ENCODE measurements at places on chromosomes 5 and 9.

DNA sequence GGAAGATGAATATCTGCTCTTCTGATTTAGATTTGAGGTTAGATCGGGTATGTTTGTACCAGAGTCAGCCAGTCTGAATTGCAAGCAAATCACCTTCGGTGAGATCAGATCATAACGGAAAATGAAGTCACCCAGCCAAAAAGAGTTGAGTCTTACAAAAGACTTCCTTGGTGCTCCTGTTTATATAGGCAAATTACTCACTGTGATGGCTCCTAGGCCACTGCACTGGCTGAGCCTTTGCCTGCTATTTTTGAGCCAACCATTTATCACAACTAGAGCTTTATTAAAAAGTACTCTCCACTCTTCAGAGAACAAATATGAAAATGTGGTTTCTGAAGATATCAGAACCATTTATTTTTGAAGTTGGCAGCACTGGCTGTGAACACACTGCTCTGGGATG lies 277.7 kb upstream of the PCSK5 start:
- no peak for DNase-seq

DNA sequence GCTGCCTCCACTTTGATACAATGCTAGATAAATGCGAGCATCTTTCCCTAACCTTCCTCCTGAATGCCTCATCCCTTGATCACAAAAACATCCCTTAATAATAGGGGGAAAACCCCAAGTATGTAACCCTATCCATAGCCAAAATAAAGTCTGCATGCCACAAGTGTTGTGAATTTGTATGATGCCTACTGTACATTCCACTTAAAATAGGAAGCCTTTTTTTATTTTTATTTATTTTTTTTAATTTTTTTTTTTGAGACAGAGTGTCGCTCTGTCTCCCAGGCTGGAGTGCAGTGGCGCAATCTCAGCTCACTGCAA lies 207.0 kb downstream of the AOPEP start:
- DNase-seq: no peak

GRCh38 chr9:33921967-33922895 lies 105.3 kb downstream of the UBE2R2 start:
- no peak for DNase-seq

DNA sequence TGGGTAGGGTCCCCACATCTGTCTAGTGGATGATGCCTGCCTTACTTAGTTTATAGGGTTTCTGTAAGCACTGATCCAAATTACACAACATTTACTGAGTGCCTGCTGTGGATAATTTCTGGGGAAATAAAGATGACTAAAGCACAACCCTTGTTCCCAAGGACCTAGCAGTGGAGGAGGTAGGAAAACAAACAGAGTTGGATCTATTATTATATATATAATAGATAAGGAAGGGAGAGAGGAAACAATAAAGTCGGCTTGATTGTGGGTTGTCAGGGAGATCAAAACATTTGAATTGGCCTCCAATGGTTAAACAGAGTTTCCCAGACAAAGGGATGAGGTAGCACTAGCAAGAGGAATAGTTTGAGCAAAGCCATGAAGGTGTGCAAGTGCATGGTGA lies 14.0 kb downstream of the IL33 start:
- DNase-seq: no peak

- no peak for DNase-seq
Measured at GRCh38 chr9:134937164-134937555, 19.4 kb upstream of the FCN1 start.

GRCh38 chr9:99162759-99163364 lies 57.9 kb downstream of the TGFBR1 start:
- peak; percentile 24 for DNase-seq

GRCh38 chr5:119284031-119284430 lies 71.8 kb upstream of the TNFAIP8 start:
- DNase-seq: peak; percentile 43

GRCh38 chr5:156331845-156332244 lies 4.9 kb downstream of the SGCD start:
- DNase-seq: no peak

DNA sequence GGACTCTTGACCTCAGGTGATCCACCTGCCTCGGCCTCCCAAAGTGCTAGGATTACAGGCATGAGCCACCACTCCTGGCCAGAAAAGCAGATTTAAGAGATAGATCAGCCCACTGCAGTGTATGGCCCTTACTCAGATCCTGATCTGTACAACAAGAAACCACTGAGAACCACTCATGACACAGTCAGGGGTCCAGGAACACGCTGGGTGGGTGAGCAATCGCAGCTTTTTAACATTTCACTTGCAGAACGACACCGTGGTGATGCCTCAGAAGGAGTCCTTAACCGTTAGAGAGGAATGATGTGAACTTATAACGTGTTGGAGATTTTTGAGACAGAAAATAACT lies 45.3 kb upstream of the NSMF start:
- DNase-seq: no peak

DNA sequence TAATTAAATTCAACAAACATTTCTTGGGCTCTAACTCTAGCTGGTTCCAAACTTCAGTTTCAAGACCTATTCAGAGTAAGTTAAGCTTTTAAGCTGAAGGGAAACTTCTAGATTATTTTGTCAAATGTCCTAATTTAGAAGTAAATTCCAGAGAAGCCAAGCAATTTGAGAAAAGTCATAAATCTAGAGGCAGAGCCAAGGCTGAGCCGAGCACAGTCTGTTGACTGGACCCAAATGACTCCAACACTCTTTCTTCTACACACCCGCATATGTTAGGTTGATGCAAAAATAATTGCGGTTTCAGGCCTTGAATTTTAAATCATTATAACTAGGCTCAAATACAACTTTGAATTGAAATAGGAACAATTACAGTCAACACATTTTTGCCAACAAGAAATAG lies 319.7 kb downstream of the NFIB start:
- DNase-seq: no peak

DNA sequence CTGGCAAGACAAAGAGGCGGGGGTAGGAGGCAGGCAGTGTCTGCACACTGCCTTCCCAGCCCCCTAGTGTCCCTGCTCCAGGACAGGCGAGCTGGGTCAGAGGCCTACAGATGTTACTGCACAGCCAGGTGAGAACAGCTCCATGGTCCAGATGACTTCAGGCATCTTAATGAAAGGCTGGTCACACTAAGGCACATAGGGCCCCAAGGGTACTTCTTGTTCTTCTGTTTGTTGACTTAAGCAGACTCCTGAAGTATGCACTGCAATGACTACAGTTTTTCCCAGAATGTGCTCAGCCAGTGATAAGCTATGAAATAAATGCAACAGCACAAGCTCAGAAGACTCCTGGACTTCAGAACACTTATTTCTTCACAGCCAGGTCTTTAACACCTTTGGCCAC lies 27.4 kb downstream of the ATPSCKMT start:
- no peak for DNase-seq

- DNase-seq: no peak
Measured at GRCh38 chr9:115599898-115600297, 481.9 kb upstream of the TNC start.

DNA sequence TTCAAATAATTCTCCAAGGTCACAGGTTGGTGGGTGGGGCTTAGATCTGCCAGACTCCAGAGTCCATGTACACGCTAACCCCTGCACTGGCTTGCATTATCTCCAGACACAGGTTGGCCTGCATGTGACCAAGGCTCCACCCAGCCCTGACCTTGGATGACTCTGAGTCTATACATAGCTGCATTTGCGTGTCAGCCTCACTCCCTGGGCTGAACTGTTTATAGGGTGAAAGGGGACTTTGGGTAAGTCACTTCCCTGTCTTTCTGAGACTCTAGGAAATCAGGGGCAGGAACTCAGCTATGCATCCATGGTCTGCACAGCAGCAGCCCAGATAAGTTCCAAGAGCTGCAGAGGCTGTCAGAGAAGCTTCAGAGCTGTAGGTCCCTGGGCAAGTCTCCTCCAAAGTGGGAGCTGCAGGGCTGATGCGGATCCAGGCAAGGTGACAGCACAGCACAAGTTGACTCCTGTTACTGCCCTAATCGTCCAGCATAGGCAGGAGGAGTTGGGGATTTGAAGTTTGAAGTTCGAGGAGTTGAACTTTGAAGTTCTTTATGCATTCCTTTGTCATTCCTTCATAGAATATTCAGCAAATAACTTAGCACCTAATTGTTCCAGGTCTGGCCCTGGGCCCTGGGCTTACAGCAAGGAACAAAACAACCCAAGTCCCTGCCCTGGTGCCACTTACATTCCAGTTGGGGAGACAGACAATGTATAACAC lies 53.4 kb downstream of the SLC22A5 start:
- DNase-seq: peak; percentile 94

- DNase-seq: no peak
Measured at GRCh38 chr9:99735041-99735440, 86.6 kb upstream of the NR4A3 start.

DNA sequence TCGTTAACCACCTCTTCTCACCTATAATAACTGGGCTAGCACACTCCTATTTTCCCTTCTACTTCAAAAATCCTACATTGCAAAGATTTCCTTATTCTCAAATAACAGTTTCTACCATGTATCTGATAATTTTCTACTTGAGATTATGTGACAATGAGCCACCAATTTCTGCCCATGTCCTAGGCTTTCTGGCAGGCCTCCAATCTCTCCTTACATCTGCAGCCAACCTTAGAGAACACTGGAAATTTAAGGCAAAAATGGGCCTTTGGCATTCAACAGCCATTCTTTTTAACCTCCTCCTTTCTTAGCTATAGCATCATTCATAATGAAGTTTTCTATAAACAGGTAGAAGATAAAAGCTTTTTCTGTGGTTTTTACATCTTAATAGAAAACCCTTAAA lies 225.1 kb downstream of the ARRDC3 start:
- DNase-seq: no peak

- DNase-seq: no peak
Measured at GRCh38 chr5:58452566-58453258, 7.2 kb downstream of the PLK2 start.

GRCh38 chr5:80103371-80103770 lies 68.2 kb downstream of the THBS4 start:
- no peak for DNase-seq

DNA sequence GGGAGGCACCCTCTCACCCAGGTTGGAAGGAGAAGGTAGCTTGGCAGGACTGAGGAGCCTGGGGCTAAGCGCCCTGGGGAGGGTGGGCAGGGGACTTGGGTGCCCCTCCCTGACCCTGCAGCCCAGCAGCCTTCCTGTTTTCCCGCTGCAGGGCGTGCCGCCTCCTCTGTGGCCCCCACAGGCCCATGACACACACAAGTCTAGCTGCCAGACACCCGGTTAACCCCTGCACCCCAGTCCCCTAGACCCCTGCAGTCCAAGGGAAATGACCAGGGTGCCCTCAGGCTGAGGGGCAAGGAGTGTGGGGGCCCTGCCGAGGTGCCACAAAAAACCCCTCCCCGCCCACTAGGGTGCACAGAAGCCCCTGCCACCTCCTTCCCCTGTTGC lies 33.0 kb downstream of the GOLGA2 start:
- DNase-seq: no peak

- peak; percentile 50 for DNase-seq
Measured at GRCh38 chr5:171907725-171908343, 98.6 kb downstream of the FBXW11 start.

DNA sequence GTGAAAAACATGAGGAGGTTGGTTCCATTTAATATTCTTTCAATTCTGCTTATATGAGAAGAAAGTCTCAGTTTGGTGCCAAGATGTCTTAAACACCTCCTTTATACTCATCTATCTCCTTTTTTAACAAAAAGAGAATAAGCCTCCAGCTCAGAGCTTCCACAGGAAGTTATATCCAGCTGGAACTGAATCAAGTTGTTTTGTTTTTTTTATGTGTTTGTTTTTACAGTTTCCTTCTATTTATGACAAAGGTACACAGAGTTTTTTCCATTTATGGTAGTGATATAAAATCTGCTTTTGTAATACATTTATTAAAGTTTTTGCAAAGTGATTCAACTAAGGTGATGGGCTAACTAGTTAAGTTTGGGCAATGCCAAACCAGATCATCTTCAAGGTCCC lies 10.4 kb downstream of the SPARC start:
- no peak for DNase-seq

GRCh38 chr5:137078171-137078665 lies 420.9 kb downstream of the SPOCK1 start:
- DNase-seq: no peak

- DNase-seq: no peak
Measured at GRCh38 chr9:88559661-88560060, 24.7 kb downstream of the NXNL2 start.

GRCh38 chr5:50440651-50441492 lies at the start of gene EMB:
EMB (minus strand) TSS chr5:50441288; CDS start chr5:50441151, 137 bp downstream.
- peak; percentile 37 for DNase-seq

DNA sequence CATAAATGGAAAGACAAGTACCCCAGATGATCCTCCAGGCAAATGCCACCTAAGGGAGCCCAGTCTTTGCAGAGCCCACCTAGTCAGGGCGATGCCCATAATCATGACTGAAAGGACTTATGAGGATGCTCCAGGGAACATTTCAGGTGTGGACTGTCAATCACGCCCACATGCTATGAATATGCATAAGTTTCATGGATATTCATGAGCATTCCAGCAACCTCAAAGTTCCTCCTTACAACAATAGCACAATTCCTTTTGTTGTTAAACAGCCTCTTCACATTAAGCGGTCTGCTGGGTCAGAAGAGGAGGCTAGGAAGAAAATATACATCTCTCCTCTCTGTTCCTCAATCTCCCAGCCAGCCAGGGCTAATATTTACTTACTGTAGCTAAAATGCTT lies 161.6 kb downstream of the C5orf15 start:
- DNase-seq: no peak

DNA sequence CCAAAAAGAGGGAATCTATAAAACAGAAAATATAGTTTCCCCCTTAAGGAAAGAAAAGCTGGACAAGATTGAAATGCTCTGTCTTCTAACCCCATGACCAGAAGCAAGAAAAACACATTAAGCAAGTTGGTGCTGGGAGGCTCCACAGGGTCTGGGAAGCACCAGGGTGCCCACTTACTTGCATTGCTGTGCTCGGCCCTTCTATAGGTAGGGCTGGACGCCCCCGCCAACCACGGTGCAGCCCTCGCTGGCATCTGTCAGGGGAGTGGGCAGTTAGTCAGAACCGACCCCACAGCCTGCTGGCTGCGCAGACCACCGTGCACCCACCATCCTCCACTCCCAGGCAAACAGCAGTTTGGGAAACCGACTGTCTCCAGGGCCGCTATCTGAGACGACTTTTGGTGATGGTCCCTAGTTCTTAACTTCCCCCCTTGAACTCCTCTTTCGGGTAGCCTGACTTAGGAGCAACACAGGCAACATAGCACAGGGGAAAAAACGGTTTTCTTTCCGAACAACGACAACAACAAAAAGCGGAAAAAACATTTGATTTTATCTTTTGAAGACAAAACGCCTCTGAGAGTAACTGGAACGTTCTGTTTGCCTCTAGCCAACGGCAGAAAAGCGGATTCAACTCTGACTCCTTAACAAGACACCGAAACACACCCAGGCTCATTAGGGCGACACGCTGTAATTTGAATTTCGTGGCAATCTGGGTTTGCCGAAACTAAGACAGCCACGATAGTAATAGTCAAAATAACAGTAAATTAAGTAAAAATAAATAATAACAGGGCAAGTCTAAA lies 3.9 kb downstream of the IRX2 start:
- no peak for DNase-seq

GRCh38 chr5:160382346-160382745 lies 11.9 kb upstream of the C1QTNF2 start:
- DNase-seq: no peak

DNA sequence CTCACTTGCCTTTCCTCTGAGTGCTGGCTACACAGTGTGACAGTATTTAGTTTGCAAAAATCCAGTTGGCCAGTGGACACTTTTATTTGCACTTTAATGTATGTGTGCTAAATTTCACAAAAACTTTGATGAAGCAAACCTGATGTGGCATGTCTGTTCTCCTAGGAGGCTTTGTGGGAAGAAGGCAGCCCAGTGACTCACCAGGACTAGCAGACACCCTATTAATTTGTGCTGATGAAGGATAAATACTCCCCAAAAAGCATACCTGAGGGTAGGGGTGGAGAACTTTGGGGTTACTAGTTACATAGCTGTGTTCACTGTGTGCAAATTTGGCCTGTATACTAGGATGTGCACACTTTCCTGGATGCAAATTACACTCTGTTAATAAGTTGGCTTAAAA lies 39.3 kb upstream of the IPPK start:
- DNase-seq: no peak

Measured in MV-4-11 (cell line).